ENCODE measurements at places on chromosomes 11 and 22.

DNA sequence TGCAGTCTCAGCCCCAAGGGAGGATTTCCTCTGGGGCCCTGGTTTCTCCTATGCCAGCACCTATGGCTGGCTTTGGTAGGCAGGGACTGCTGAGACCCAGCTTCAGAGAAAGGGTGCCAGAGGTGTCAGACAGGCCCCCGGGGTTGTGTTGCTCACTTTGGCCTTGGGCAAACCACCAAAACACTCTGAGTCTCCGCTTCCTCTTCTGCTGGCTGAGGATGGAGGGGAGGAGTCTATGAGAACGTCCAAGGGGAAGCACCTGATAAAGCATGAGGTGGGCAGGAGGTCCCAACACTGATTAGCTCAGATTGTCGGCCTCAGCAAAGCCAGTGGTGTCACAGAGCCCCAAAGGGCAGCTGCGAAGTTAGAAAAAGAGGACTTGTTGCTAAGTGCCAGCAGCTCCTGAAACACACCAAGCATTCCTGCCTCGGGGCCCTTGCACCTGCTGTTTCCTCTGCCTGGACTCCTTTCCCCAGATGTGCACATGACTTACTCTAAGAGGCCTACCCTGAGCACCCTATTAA is 10.5 kb downstream of the SMTNL1 start:
- no peak for DNase-seq

GRCh38 chr11:23555085-23555484 is 694.8 kb upstream of the CCDC179 start:
- DNase-seq: no peak

- no peak for DNase-seq
These were observed 110.2 kb downstream of the ANO3 start for GRCh38 chr11:26442131-26442530.

DNA sequence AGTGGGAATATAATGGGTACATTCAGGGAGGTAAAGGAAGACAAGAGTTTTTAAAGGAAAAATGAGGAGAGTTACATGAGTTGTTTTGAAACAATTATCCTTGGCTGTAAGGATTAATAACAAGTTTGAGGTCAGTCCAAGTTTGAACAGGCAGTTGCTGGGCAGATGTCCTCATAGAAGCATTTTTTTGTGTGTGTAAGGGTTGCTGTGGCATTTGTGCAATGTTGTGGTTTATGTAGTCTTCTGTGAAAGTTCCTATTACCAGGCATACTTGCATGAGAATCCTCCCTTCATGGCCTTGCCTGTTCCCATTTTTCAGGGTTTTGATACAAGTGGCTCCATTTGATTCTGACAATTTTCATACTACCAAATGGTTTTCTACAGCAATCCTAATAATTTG is 400.2 kb downstream of the KCNA4 start:
- DNase-seq: no peak

DNA sequence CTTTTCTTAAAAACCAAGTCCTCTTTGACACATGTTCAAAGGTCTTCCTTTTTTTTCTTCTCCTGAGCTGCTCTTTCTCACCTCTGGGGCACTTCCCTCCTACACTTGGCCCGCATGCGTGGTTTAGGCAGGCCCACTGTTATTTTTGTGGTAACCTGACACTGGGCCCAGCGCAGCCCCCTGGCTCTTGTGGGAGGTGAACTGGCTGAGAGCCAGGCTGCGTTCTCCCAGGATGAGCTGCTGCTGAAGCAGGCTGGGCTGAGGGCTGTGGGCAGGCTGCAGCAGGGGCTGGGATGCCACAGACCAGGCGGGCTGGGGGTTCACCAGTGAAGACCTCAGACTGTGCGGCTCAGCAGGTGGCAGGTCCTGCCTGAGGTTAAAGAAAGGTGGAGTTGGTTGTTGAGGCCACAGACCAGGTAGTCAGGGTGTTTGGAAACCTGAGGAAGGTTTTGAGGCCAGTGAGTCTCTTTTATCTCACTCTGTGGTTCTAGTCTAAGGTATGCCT is 72.4 kb downstream of the TEAD1 start:
- DNase-seq: no peak

DNA sequence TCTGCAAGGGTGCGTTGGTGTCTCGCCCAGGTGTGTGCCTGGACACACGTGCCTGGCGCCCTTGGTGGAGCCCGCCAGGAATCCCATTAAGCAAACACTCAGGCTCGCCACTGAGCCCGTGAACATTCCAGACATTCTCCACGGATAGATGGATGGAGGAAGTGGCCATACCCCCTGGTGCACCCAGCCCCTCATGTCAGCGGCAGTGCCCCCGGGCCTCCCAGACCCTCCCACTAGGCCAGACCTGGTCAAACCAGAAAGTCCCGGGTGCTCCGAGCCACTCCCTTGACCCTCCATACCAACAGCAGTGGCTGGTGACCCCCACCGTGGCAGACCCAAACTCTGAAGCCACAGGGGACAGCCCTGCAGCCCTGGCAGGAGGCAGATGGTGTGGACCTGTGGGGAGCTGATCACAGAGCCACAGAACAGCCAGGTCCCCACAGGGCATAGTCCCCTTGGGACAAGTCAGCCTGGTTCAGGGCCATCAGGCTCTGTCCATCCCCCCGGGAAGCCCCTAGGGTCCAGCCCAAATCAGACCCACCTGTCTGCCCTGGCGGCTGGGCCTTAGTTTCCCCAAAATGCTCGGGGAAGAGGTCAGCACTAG is 1.9 kb downstream of the EPS8L2 start:
- no peak for DNase-seq

DNA sequence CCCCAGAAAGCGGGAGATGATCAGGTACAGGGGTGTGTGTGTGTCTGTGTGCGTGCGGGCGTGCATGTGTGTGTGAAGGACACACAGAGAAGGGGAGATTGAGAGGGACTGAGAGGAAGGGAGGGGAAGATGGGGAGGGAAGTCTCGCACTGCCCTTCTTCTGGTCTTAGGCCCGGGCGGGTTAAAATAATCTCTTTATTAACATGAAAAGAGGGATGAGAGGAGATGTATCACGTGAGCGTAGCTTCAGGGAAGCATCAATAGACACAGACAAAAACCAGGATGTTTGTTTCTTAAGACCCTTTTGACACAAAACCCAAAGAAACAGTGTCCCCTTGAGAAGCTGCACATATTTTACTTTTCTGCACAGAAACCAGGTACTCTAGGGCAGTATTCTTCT is 347.3 kb downstream of the BRD1 start:
- no peak for DNase-seq

- DNase-seq: no peak
These were observed 87.4 kb downstream of the HIPK3 start for GRCh38 chr11:33344611-33345010.

- DNase-seq: no peak
These were observed 25.4 kb downstream of the PATL1 start for GRCh38 chr11:59643390-59643789.

DNA sequence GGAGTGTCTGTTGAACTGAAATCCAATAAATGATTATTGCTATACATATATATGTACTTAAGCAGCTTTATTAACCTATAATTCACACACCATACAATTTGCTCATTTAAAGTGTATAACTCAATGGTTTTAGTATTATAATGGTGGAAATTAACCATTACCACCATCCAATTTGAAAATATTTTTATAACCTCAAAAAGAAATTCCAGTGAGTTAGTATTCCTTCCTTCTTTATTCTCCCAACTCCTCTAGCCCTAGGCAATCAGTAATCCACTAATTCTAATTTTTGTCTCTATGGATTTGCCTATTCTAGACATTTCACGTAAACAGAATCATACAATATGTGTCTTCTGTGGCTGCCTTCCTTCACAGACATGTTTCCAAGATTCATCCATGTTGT is 64.8 kb downstream of the MAPK1 start:
- no peak for DNase-seq

DNA sequence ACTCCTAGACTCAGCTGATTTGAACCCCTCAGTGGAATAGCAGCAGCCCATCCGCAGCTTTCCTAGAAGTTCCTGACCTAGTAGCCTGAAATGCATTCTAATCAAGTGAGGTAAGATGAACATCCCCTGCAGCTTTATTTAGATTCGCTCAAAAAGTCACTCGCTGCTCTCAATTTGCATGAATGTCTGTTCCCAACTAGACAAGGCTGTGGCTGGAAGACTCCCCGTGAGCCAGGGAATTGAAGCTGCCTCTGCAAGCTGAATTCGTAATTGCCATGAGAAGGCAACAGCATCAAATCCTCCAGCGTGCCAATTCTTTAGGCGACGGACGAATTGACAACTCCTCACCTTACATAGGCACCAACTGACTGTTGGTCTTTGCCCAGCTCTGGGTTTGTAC is 17.1 kb upstream of the SCN3B start:
- no peak for DNase-seq

- DNase-seq: no peak
These were observed 2.1 kb upstream of the KIAA0930 start for GRCh38 chr22:45242778-45243191.

- no peak for DNase-seq
These were observed 1129.1 kb downstream of the DLG2 start for GRCh38 chr11:84497981-84498411.

GRCh38 chr11:105699203-105699602 is 89.3 kb downstream of the GRIA4 start:
- no peak for DNase-seq

DNA sequence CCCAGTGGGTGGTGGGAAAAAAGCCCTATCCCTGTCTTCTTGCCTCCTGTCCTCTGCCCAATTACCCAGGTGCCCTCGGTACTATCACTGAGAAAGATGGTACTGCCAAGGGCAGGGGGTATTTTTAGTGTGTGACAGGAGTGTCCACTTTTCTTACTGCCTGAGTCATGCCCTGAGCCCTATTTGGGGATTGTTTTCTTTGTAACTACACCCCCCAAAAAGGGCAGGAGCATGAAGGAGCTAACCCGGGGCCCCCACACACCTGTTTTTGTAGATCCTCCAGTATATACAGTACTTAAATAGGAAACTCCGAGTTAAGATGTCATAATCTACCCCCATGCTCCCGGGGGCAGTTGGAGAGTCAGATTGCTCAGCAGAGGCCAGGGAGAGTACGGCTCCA is 3.8 kb downstream of the SMTNL1 start:
- no peak for DNase-seq

DNA sequence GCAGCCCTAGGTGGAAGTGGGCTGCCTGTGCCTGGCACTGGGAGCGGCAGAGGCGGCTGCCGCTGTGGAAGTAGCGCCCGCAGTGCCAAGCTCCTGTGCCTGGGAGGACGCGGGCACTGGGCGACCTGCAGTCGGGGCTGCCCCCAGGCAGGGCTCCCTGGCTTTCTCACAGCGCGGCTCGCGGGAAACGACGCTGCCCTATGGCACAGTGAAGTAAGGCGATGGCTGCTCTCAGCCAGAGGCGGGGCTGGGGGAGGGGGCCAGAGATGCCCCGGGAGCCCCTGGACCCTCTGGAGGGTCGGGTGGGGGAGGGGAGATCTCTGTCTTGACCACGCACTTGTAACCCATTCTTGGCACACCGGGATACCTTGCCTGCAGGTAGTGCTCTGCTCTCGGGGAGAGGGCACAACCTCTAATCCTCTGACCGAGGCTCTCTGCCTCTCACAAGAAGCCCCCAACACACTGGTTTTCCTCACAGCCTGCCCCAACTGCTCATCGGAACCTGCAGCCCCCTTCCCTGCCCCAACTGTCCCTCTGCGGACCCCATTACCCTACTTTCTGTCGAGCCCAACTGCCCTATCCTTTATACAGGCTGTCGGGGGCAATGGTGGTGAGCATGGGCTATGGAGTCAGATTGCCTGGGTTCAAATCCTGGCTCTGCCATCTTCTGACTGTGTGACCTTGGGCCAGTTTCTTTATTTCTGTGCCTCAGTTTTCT is 32.2 kb upstream of the TRIM29 start:
- no peak for DNase-seq
